Suprapubic skin (tissue), 4 donors: ENCODE measurements at places on chromosomes 12 and 14. TPM values are rescaled to one million over a fixed set of nuclear protein-coding genes. Genes with fewer than 3 reads are reported as not detected.

- DNase-seq = no peak
Observed at GRCh38 chr12:127820846-127821245, 446.1 kb upstream of the TMEM132C start.

GRCh38 chr14:98163873-98164272 lies 1108.1 kb downstream of the BCL11B start:
- no peak for DNase-seq

GRCh38 chr14:69876221-69876847 lies 2.9 kb upstream of the SMOC1 start:
- DNase-seq = no peak

GRCh38 chr12:28603801-28604200 lies 413.5 kb downstream of the CCDC91 start:
- no peak for DNase-seq

Gene SLC5A8
- total RNA-seq = 1.3 TPM

Gene GDF3
- not detected for total RNA-seq

Gene VRTN
- 0.17 TPM for total RNA-seq
